ENCODE measurements at places on chromosomes 11 and 22.

DNA sequence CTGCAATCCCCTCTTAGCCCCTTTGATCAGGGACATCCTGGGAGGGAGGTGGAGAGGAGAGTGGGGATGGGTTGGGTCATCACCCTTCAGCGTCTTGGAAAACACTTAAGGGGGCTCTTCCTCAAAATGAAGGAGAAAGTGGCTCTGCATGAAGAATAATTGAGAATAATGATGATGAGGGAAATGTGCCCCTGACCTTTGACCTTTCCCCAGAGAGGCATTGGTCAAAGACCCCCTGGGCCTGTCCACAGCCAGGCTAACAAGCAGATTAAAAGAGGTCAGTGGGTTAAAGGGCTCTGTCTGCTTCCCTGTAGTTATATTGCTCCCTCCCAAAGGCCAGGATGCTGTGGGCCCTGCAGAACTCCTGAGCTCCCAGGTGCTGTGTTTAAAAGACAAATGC lies 68.7 kb downstream of the NAV2 start:
- DNase-seq: no peak

DNA sequence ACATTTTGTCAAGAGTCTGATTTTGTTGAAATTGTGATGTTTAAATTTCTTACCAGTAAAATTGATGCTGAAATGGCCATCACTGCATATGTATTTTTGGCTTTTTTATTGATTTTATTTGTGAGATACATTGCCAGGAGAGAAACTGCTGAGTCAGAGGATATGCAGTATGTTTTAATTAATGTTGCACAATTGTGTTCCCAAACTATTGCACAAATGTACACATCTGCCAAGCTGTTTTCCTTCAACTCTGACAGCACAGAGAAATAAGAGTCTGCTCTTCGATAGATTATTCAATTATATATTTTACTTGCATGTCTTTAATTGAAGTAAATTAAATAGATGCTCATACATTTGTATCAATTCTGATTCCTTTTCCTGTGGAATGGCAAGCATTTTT lies 640.2 kb upstream of the LUZP2 start:
- DNase-seq: no peak

DNA sequence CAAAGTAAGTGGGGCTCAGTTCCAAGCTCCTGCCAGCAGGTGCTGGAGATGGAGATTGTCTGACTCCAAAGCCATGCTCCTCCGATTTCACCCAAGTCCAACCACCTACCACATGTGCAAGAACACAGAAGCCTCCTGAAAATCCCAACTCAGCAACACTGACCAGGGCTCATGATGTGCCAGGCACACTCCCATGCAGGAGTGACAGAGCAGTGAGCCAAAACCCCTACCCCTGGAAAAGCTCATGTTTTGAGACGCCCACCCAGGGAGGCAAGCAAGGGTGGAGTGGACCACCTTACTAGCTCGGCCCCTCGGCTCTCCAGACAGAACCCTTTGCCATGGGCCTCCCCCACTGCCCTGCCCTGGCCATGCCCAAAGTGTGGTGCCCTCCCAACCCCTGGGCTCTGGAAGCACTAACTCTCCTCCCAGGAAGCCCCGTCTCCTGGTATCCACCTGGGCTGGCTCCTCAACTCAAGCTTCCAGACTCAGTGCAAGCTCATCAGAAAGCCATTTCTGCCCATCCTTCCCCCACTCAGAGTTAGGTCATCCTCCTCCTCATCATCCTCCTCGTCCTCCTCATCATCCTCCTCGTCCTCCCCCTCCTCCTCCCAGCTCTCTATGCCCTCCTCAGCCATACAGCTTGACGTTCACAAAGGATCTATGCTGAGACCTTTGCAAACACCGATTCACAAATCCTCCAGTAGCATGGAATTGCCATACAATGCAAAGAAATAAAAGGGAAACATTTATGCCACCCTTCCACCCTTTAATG lies 154.9 kb downstream of the MPPED1 start:
- no peak for DNase-seq

GRCh38 chr11:76234021-76234415 lies 27.7 kb upstream of the WNT11 start:
- DNase-seq: no peak

DNA sequence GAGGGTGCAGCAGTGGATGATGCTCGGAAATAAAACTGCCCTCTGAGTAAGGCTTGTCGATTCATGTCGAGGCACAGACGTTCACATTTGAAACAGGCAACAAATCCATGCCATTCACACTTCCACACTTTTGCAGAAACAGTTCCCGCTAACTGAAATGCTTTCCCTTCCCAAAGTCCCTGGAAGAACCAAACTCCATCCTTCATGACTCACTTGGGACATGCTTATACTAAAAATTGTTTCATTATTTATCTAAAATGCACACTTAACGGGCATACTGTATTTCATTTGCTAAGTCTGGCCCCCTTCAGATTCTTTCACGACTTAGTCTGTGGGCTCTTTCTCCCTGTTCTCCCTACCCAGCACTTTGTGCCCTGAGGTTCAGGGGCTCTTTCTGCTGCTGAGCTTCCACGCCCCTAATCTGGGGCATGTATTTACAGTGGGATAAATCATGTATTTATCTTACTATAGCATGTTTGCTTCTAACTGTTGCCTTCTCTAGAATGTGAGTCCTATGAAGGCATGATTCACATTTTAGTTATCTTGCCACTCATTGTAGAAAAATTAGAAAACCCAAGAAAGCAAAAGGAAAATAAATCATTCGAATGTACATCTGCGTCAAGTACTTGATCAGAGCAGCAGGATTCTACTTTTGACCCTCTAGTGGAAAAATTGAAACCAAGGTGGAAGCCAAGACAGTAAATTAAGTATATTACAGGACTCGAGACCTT lies 12.5 kb downstream of the SCGB1A1 start:
- DNase-seq: no peak

DNA sequence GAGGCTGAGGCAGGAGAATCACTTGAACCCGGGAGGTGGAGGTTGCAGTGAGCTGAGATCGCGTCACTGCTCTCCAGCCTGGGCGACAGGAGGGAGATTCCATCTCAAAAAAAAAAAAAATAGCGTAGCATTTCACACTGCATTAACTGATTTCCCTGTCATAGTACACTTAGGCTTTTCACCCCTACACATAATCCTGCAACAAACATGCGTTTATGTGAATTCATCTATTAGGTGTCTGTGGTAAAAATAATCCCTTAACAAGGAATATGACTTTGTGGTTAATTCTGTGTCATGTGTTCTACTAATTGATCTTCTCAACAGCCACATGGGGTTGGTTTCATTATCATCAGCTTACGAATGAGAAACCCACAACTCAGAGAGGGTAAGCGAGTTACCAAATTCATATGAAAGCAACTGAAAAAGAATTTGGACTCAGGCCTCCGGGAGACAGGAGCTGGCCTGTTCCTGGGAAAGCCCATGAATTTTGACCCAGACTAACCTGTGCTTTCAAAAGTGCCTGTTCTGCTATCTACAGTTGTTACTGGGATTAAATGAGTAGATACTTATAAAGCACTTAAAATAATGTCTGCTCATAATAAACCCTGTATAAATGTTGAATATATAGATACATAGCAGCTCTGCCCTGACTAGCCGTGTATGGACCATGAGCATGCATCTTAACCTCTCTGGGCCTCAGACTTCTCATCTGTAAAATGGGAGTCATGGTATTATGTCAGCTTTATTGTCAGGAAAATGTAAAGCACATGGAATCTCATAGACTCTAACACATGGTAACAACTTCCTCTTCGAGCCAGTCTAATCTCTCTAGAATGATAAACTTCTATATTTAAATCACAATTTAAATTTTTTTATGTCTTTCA lies 36.6 kb downstream of the KCNJ1 start:
- DNase-seq: no peak

DNA sequence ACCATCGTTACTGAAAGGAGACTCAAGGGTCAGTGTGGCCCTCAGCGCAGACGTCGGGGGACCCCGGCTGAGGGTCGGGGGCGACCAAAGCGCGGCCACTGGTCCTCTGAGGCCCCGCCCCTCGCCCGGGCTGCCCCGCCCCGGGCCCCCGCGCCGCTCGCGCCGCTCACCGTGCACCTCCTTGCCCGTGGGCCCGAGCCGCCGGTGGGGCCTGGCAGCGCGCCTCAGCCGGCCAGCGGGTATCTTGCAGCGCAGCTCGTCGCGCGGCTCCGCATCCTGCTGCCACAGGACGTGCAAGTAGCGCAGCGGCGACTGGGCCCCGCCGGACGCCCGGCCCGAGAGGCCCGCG lies 419 bp downstream of the ANKRD54 start:
- DNase-seq: peak; percentile 56

GRCh38 chr11:128297805-128298204 lies 289.6 kb downstream of the ETS1 start:
- no peak for DNase-seq

- DNase-seq: no peak
These were observed 12.0 kb downstream of the SIAE start for GRCh38 chr11:124661553-124661952.

- DNase-seq: no peak
These were observed 586.8 kb downstream of the NTM start for GRCh38 chr11:131957201-131957600.

DNA sequence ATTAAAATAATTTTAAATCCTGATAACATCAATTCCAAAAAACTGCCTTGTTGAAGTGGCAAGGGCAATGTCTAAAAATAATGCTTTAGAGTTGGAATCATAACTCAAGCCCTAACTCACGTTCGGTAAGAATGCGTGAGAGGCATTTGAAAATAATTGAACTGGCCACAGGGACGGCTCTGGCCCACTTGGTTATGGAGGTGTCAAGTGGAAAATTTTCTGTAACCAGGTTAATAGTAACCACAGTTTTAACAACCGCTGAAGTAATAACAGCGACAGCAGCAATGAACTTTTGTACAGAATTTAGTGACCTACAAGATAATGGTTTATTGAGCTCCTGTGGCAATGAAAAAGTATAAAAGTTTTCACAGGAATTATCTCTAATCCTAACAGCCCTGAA lies 79.4 kb downstream of the ETS1 start:
- DNase-seq: no peak

- DNase-seq: no peak
These were observed 86.1 kb upstream of the WNT7B start for GRCh38 chr22:46062971-46063631.

GRCh38 chr11:99911116-99911515 lies 776.0 kb upstream of the ARHGAP42 start:
- DNase-seq: no peak

GRCh38 chr11:119964136-119965025 lies 173.5 kb downstream of the TRIM29 start:
- DNase-seq: no peak

- no peak for DNase-seq
These were observed 35.7 kb downstream of the NECTIN1 start for GRCh38 chr11:119693253-119693815.

GRCh38 chr11:76660533-76661305 lies 9.8 kb downstream of the LRRC32 start:
- no peak for DNase-seq

GRCh38 chr22:27474112-27474571 lies 327.4 kb downstream of the MN1 start:
- DNase-seq: no peak
